ENCODE measurements at places on chromosomes 3 and 15.

GRCh38 chr3:106290304-106290997 is 421.6 kb upstream of the CBLB start:
- no peak for DNase-seq

- DNase-seq: no peak
These were observed 11.6 kb downstream of the CCNL1 start for GRCh38 chr3:157148196-157148889.

GRCh38 chr3:51311055-51311454 is 74.0 kb upstream of the MANF start:
- peak; percentile 46 for DNase-seq

DNA sequence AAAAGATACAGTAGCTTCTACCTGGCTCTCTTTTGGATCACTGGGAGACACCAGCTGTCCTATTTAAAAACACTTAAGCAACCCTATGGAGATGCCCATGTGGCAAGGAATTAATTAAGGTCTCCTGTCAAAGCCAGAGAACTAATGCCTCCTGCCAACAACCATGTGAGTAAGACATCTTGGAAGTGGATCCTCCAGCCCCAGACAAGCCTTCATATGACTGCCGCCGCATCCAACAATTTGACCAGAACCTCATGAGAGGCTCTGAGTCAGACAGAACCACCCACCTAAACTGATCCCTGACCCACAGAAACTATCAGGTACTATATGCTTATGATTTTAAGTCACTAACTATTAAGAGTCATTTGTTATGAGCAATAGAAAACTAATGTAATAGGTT is 22.3 kb downstream of the IFT80 start:
- no peak for DNase-seq

DNA sequence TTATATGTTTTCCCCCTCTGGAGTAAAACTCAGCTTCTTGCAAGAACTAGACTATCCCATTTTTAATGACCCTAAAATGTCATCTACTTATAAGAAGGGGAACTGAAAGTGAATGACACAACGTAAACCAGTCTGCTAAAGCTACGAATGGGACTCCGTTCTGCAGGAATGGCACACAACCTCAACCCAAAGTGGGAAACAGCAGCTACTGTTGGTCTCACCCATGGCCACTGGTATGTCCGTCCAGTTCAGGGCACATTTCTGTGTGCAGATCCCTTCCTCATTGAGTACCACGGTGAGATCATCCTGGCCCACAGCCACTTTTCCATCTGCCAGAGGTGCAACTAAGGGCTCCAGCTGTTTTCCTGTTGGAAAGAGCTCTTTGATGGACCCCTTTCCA is 23.8 kb downstream of the VPS39 start:
- DNase-seq: no peak

DNA sequence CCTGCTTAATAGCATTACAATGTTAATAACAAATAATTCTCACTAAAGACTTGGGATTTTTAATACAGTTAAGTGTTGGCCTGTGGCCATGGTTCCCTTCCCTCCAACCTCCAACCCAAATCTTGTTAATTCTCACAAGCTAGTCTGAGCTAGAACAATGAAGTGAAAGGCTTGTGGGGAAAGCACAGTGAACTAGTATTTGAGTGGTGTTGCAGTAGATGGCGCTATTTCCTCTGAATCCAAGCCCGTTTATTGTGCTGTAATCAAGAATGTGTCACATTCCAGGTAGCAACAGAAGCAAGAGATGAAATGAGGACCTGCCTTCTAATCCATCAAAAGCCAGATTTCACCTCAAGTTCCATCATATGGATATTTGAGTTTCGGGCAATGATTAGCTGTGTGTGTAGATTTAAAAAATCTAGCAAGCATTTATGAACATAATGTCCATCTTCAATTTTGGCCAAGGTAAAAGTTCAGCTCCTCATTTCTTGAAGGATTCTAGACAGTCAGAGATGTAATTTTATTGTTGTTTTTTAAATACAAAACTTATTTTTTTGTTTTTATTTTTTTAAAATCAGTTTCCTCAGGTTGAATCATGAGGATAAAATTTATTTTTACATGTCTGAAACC is 160.7 kb downstream of the SQOR start:
- peak; percentile 81 for DNase-seq

GRCh38 chr3:70149714-70150400 is 150.3 kb downstream of the SAMMSON start:
- DNase-seq: no peak

DNA sequence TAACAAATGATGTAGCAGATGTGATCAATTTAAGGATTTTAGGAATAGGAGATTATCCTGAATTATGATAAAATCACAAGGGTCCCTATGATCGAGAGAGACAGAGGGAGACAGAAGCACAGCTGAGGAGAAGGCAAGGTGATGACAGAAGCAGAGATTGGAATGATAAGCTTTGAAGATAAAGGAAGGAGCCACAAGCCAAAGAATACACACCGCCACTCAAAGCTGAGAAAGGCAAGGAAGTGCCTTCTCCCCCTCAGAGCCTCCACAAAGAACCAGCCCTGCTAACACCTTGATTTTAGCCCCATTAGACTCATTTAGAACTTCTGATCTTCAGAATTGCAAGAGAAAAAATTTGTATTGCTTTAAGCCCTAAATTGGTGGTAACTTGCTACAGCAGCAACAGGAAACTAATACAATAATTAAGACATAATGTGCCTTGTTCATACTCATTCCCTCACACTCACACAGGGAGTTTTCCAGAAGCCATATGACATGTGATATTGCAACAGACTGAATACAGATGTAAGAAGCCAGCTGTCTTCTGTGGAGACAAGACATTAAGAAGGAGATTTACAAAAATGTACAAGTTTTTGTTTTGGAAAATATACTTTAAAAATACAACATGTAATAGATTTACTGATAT is 38.2 kb downstream of the TRANK1 start:
- no peak for DNase-seq

DNA sequence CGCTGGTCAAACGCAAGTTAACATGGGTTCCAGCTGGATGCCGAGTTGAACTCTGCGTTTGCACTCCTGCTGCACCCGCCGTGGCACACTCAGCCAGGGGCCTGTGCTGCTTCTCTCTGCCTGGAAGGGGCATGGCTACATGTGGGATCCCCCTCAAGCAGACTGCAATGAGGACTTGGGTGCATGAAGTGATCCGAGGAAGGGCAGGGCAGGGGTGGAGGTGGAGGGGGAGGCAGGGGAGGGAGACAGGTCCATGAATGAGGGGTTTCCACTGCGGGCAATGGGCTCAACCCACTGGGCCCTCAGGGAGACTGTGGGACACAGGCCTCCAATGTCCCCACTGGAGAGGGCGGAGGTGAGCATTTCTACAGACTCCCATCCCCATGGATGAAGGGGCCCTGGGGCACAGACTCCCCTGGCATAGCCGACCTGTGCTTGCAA is 141.6 kb upstream of the MEF2A start:
- no peak for DNase-seq

GRCh38 chr3:4907643-4908432 is 71.4 kb upstream of the BHLHE40 start:
- DNase-seq: no peak

DNA sequence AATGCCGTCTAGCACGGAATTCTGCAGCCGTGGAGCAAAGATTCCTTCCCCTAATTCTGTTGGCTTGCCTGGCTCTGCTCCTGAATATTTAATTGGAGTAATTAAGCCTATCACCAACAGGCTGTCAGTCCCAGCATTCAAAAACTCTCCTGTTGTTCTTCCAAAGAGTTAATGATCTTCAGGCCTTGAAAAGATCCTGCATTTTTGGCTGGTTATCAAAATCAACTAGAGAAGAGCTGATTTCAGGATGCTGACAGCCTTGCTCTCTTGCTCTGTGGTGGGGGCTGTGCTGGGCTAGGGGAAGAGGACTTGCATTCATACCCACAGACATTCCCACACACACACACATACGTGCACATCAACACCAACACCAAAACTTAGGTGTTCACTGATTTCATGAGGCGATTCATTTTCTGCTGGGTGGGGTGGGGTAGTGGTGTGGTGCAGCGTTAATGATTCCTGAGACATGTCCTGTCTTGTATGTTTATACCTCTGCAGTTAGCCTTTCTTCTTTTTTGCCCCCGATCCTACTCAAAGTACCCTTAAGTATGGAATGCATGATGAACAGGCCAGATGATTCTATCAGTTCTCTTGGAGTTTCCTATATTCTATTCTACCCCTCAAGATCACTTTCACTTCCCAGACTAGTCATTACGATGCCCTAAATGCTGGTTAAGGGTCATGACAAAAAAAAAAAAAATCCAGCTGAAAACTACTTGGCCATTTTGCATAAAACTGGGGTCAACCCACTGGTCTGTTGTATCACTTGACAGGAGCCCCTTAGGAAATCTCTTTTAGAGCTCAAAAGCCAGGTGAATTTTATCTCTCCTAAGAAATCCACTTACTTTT is 42.3 kb downstream of the CPN2 start:
- no peak for DNase-seq

DNA sequence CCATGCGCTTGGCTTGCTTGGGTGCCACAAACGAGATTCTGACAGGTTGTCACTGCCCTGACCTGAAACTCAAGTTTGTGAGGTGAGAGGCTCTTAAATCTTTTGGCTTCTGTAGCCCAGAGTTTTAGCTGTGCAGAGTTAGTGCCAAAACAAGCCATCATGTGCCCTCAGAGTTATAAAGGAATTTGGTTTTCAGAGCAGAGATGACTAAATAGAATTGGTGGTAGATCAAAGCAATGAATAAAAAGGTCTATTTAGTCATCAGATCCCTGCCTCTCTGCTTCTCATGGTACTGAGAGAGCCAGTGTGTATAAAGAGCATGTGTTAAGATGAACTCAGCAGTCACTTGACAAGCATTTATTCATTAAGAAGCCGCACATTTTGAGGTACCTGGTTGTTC is 207.5 kb upstream of the DPH6 start:
- no peak for DNase-seq

GRCh38 chr15:99211926-99212325 is 37.5 kb downstream of the TTC23 start:
- no peak for DNase-seq

DNA sequence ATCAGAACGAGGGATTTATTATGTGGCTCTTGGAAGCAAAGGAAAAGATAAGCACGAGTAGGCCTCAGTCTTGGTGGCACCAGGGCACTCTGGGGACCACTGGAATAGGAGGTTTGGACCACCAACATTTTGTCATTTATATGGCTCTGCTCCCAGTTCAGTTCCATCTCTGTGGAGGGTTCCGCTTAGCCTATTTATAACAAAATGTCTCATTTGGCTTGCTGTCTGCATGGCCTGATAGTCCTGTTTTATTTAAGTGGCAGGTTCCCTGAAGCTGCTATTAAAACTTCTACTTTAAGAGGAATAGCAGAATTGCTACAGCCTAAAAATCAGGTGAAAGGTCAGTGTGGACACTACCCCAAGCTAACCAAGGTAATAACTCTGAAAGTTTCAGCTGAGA is 27.2 kb downstream of the MAP2K5 start:
- DNase-seq: no peak

All from stomach (tissue), 19 donors.